Activated T-helper 1 cell treated with anti-CD3 and anti-CD28 coated beads, Interleukin-2, amount 50 U/mL, for 16 hours (primary cell): ENCODE measurements at places on chromosomes 13 and 19.
A peak's percentile ranks its signal among the peaks of the same experiment; 100 is the strongest.

- no peak for DNase-seq
These were observed 44.5 kb downstream of the MLLT1 start for GRCh38 chr19:6235031-6235951.

DNA sequence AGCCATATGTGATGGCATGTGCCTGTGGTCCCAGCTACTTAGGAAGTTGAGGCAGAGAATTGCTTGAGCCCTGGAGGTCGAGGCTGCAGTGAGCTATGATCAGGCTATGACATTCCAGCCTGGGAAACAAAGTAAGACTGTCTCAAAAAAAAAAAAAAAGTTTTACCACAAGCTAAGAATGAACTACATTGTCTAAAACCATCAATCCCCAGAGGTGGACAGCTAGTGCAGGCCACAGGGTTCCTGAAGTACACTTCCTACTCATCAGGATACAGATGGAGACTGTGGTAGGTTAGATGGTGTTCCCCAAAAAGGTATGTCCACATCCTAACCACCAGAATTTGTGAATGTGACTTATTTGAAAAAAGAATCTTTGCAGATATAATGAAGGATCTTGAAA lies 63.5 kb upstream of the DOCK9 start:
- DNase-seq: no peak

- DNase-seq: no peak
These were observed 183.3 kb downstream of the HS6ST3 start for GRCh38 chr13:96273196-96273595.

DNA sequence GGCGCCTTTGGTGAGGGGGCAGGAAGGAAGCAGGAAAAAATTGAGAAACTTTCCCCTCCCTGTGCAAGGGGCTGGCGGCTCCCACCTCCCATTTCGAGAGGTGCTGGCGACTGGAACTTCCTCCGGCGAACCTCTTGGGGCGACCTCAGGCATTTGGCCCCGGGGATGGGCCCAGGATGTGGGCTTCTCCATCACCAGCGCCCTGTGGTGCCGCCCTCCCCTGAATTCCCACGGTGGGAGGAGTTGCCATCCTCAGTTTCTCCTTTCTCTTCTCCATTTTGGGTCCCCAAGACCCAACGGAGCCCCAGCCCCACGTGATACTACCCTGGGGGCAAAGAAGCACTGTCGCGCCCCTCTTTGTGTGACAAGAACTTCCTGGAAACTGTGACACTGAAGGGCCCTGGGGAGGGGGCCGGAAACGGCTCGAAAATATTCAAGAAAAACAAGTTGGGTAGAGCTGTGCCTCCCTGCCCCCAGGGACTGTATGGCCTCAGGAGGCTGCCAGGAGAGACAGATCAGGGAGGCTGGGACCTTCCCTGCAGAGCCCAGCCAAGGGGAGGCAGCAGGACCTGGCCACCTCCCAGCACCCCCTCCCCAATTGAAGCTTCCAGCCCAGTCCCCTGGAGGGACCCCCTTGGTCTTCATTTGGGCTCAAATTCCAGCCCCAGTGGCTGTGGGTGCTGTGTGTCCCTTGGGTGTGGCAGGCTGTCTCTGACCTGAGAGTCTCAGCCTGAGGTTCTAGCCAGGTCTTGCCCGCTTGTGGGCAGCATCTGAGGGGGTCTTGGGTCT lies 16.2 kb upstream of the AP1M2 start:
- DNase-seq: peak; percentile 62

DNA sequence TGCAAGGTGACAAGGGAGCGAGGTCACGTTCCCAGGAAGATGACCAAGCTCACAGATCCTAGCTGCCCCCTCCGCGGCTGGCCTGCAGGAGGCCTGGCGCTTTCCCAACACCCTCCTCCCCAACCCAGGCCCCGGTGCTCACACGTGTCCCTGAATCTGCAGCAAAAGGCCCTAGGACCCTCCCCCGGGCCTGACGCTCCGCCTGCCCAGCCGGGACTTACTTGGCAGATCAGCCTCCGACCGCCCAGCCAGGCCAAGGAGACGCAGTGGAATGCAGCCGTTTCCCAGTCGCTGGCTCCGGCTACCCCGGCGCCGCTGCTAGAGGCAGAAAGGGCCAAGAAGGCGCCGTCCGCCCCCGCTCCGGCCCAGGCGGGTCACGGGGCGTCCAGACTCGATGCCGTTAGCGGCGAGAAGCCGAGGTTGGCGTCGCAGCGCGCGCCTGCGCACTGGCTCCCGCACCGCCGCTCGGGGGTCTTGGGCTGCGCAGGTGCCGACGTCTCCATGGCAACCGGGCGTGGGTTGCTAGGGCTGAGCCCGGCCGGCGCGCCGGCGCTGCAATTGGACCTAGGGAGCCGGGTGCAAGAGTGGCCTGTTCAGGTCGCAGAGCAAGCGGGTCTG lies at the start of gene PNMA8A:
PNMA8A (minus strand) TSS at position 448 of the 618 bp plus-strand sequence. CDS start 528 bp downstream, outside the sequence.
- DNase-seq: no peak

- DNase-seq: no peak
These were observed 15.9 kb upstream of the JUND start for GRCh38 chr19:18297308-18297707.

DNA sequence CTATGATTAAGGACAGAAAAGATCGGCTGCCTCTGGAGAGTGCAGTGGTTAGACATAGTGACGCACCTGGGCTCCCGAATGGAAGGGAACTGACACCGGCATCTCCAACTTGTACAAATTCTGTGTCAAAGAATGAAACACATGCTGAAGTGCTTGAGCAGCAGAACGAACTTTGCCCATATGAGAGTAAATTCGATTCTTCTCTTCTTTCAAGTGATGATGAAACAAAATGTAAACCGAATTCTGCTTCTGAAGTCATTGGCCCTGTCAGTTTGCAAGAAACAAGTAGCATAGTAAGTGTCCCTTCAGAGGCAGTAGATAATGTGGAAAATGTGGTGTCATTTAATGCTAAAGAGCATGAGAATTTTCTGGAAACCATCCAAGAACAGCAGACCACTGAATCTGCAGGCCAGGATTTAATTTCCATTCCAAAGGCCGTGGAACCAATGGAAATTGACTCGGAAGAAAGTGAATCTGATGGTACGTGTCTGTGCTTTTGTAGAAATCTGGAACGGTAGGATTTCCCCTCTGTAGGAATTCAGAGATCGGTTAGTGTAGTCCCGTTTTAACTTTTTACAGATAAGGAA lies 16.9 kb downstream of the ERCC5 start:
- no peak for DNase-seq

DNA sequence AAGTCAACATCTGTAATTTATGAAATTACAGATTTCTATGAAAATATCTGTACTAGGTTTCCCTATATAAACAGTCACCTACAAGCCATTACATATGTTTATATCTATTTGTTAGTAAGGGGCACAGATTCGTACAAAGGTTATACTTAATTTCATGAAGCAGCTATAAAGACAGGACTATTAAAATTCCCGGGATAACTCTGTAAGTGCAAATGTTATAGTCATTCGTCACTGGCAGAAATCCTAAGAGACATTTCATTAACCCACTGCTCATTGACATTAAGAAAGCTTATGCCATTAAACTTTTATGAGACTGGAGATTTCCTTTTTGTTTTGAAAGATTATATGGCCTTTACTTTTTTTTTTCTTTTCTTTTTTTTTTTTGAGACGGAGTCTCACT lies 122.9 kb downstream of the MYO16 start:
- DNase-seq: no peak

GRCh38 chr13:61954092-61954491 lies 538.4 kb upstream of the PCDH20 start:
- DNase-seq: no peak

GRCh38 chr13:105537113-105537512 lies 998.3 kb downstream of the EFNB2 start:
- DNase-seq: no peak

DNA sequence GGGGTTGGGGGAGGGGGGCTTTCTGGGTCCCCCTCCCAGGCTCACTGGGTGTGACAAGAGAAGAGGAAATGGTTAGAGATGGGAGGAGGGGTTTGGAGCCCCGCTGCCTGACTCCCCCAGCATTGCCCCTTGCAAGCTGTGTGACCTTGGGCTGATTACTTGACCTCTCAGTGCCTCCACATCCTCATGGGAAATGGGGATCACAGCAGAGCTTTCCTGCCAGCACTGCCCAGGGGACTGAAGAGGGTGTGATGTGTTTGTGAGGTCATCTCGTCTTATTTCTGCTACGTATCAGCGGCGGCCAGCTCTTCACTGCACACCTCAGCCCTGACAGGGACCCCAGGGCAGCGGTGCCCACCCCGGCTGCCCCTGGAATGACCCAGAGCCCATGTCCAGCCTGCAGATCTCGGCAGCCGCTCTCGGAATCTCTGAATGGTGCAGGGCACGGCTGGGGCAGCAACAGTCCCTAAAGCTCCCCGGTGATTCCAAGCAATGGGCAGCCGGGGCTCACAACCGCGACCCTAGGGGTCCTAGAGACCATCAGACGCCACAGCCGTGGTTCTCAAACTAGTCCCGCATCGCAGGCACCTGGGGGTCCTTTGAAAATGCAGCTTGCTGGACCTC lies 8.4 kb downstream of the PNMA8B start:
- no peak for DNase-seq

GRCh38 chr19:48487948-48488347 lies 18.8 kb downstream of the CYTH2 start:
- no peak for DNase-seq

DNA sequence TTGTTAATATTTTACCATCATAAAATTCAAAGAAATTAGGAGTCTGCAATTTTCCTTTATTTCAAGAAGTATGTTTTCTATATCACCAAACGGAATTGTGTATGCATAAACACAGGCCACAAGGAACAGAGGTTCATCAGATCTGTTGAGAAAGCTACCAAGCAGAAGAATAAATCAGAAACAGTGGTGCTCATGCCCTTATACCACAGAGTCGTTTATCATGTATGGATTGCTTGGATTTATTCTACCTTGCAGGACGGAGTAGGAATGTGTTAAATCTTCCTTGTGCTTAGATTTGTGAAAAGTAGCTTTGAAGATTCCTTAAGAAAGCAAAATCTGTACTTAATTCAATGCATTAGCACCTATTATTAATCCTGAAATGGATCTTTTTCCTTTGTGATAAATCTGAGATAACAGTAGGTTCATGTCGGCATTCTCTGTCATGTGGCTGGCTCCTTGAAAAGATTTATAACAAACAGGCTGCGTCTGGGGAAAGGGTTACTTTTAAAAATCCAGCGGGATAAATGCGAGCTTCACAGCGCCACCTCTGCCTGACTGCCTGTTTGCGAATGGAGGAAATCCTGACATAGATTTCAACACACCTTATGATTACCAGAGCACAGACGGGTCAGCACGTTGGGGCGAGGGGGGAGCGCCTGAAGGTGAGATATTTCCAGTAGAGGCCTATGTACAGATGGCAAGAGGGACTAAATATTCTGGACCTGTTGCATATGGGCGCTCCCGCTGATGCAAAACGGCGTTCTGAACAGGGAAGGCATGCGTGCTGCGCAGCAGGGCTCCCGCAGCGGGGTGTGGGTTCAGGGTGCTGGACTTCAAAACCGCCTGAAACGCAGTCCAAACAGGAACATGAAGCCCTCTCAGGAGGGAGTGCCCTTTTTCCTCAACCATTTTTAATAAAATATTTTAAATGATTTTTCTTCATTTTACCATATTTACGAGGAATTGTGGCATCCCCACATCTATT lies 445.5 kb upstream of the SGCG start:
- DNase-seq: no peak

GRCh38 chr13:93262729-93263345 lies 36.2 kb downstream of the GPC6 start:
- DNase-seq: no peak

DNA sequence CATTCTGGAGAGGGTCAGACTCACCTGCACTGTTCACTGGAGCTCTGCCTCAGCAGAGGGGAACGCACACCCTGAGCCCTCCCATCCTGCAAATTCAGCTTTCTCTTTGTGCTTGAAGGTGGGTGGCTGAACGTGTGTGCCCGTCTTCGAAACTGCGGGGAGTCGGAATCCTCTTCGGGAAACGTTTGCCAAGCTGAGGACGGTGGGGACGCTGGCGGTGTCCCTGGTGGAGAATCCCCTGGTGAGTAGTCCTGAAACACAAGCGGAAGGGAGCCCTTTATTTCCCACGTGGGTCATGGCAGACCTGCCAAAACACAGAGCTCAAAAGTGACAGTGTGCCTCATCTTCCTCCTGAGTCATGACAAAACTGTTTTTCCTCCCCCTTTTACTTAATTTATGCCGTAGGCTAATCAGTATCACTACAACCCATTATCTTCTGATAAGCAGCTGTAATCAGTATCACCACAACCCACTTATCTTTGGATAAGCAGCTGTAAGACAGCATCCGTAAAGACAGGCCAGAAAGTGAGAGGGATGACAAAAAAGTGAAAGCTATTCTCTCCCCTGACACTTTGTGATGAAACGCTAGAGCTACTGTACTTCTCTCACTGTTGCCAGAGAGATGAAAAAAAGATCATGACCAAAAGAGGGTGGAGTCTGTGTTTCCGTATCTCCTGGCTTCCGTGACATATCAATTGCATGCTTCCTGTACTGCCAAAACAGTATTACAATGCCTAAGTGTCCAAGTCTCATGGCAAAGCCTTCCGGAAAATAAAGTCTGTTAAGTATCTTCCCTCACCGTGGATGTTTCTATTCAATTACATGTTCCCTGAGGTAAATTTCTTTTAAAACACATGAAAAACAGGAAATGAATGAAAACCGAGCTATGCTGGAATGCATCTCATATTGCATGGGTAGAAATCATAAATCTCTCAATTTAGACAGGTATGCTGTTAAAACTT lies 155.5 kb downstream of the TBC1D4 start:
- DNase-seq: peak; percentile 17

GRCh38 chr13:82214341-82214740 lies 1667.9 kb downstream of the SLITRK1 start:
- DNase-seq: no peak

DNA sequence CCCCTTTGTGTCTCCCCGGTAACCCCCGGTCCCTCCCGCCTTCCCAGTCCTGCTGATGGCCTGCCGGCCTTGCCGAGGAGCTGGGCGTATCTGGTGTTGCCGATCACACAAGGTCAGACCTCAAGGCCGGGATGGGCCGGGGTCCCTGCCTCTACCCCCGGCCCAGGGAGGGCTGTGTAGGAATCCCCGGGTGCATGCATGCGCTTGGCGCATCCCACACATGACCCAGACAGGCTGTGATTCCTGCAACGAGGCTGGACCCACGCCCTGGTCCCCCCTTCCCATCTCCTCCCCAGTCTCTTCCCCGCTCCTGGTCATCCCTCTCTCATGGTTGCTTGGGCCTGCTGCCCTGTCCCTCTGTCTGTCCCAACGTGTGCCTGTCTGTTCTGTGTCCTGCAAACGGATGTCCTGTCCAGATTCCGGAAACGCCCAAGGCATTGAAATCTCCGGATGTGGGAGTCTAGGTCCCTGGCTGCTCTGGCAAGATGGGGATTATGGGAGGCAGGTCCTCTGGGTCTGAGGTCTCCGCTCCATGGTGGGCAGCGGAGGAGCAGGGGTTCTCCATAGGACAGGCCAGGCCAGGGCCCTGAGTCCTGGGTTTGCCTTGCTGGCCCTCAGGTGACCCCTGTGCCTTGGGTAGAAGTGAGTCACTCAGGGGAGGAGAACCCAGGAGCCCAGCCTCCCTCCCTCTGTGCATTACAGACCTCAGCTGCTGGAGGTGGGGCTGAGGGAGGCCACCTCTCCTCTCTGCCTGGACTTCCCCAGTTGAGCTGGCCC lies 1.6 kb downstream of the PKN1 start:
- DNase-seq: no peak

- no peak for DNase-seq
These were observed at the start of gene CYP4F3 for GRCh38 chr19:15640294-15640903. CYP4F3 (plus strand) TSS chr19:15640897; CDS start chr19:15641416, 519 bp downstream.

- no peak for DNase-seq
These were observed 199.2 kb downstream of the LACC1 start for GRCh38 chr13:44078806-44079376.

- DNase-seq: no peak
These were observed 7.6 kb downstream of the TRPM4 start for GRCh38 chr19:49165111-49165750.
